ENCODE measurements at places on chromosomes 11 and 22. TPM values are rescaled to one million over a fixed set of nuclear protein-coding genes. Genes with fewer than 3 reads are reported as not detected.

The NLRP10 gene
- total RNA-seq: not detected

DNA sequence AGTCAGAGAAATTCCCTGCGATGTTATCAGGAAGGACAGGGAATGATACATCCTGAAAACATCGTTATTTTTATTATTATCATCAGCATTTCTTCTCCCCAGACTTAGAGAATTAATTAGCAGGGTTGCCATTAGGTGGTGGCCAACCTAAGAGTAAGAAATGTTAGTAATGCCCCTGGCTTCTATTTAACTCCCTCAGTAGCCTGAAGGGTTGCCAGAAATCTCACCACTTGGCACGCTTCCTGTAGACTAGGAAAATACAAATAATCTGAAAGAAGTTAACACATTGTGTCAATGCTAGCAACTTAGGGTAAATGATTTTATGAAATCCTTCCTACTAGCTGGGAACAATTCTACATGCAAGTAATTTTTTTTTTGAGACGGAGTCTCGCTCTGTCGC lies 45.5 kb downstream of the ENDOD1 start:
- DNase-seq: no peak

DNA sequence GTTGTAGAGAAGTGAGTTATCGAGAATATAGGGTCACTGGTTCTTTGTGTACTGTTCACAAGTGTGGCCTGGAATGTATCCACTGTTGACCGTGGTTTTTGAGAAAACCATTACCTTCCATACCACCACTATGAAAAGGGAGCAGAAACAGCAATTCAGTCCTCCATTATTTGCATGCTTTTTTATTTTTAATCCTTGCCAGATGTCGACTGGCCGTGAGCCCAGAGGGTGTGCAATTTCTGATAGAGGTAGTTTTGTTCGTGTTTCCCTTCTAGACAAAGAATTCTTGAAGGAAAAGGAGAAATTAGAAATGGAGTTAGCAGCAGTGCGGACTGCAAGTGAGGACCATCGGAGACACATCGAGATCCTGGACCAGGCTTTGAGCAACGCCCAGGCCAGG lies 81.7 kb downstream of the AMOTL1 start:
- DNase-seq: no peak

The MYOD1 gene
- not detected for total RNA-seq

- DNase-seq: no peak
Measured at GRCh38 chr11:111923951-111924350, 5.2 kb downstream of the C11orf52 start.

The GRK2 gene
- total RNA-seq: 29.6 TPM

GRCh38 chr11:55732936-55733335 lies 40.3 kb upstream of the OR5D13 start:
- no peak for DNase-seq
